Endothelial cell (in vitro differentiated cells): ENCODE measurements at places on chromosomes 12 and 14. TPM values are rescaled to one million over a fixed set of nuclear protein-coding genes. Genes with fewer than 3 reads are reported as not detected.

DNA sequence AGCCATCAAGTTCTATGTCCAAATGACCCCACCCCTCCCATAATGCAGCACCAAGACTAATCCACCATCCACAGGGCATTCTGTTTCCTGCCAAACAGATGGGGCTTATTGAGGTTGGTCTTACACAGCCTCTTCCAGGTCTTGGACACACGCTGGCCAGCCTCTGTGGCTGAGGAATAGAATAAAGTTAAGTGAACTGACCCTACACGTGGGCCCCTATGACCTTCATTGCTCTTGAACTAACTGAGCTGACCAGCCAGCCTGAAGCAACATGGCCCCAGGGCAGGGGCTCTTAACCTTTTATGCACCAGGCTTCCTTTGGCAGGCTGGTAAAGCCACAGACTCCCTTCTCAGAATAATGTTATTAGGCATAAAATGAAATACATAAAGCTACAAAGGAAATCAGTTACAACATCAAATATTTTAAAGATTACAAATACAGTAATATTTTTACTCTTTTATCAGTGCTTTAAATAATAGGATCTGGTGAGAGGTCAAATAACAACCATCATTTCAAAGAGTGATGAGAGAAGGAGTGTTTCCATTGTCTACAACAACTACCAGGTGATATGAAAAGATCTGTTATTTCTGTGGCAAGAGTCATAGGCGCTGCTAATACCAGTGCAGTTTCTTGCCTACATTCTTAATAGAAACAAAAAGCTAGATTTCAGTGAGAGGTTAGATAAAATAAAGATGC lies 192.9 kb upstream of the NUDT4 start:
- no peak overlapping the region for H3K27ac ChIP-seq
- H3K36me3 ChIP-seq, result no peaks in the 10 kb centered on the region
- H3K27me3 ChIP-seq, result peaks cover 3% of the 10 kb centered on the region
- DNase-seq, result no peak

GRCh38 chr14:92460916-92461579 lies 52.5 kb upstream of the RIN3 start:
- H3K4me3 ChIP-seq, result no peak overlapping the region
- no peaks in the 10 kb centered on the region for H3K36me3 ChIP-seq
- H3K4me1 ChIP-seq, result peaks cover 57% of the 10 kb centered on the region
- DNase-seq, result no peak

DNA sequence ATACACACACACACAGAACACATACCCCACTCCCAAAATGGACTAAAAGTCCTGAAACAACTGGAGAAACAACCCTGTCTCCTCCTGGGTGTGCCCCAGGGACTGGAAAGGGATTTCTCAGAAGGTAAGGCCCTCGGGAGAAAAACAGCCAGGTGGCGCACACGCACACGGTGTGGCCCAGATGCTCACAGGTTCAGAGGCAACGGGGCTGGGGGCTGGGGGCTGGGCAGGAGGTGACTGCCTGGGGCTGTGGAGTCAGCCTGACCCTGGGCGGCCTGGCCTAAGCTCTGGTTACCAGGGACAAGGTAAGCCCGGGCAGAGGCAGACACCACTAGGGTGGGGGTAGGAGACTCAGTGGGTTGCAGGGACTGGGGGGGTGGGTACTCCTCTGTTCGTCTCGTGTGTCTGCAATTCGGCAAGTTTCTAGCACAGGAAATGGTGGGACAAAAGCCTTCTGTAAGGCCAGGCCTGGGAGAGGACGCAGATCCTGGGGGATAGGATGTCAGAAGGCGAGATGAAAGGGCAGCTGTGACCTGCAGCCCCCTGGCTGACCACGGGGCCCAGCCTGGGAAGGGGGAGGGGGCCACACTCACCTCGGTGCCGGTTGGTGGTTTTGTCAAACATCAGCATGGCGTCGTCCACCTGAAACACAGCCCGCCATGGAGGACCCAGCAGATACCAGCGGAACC lies 10.4 kb downstream of the MSI1 start:
- peak overlapping the region; percentile 61 for H3K27ac ChIP-seq
- H3K36me3 ChIP-seq, result peaks cover 21% of the 10 kb centered on the region
- peak overlapping the region; percentile 85 for H3K4me3 ChIP-seq
- no peak for DNase-seq

DNA sequence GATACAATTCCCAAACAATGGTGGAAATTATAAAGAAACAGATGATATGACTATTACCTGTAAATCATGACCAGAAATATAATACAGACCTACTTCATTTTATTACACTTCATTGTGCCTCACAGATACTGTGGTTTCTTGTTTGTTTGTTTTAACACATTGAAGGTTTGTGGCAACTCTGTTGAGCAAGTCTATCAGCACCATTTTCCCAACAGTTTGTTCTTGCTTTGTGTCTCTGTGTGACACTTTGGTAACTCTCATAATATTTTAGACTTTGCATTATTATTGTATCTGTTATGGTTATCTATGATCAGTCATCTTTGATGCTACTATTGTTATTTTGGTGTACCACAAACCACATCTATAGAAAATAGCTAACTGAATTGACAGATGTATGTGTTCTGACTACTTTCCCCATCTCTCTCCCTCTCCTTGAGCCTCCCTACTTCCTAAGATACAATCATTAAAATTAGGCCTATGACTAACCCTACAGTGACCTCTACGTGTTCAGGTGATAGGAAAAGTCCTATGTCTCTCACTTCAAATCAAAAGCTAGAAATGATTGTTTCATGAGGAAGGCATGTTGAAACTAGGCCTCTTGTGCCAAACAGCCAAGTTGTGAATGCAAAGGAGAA lies 49.1 kb downstream of the FBXO33 start:
- no peak for DNase-seq
- H3K36me3 ChIP-seq, result no peaks in the 10 kb centered on the region
- H3K27me3 ChIP-seq, result no peaks in the 10 kb centered on the region

DNA sequence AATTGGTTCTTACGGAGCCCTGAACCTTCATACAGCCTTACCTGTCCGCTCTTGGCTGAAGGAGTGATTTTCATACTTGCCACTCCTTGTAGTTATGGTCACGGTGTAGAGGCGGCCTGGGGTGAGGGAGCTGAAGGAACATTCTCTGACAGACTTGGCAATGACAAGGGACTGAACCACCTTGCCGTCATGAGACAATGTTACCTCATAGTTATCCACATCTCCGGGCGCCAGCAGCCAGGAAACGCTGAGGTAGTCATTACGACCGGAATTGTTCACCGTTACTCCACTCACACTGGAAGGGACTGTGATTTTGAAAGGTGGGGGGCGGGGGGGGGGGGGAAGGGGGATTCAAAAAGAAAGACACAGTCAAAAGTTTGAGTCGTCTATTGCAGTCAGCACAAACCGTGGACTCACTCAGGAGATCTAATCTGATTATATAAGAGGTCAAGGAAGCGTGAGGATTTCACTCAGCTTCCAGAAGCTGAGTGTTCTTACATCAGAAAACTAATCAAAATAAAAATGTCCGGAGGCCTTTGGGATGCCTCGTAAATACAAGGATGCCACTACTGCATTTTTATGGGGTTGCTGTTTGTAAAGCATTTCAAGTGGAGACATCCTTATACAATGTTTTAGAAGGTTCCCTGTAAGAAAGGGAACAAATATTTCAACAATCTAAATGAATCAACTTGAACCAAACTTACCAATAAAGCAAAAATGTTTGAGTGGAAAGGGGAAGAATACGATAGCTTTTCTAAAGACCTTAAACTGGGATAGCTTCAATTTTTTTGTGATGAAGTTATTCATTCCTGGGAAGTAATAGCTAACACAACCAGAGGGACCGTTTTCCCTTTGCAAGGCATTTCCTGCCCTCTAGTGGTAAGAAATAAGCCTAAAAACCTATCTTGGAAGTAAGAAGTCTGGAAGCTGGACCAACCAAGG lies 60.6 kb downstream of the PTPRB start:
- no peak for DNase-seq
- H3K27ac ChIP-seq, result no peak overlapping the region
- peaks cover 6% of the 10 kb centered on the region for H3K27me3 ChIP-seq
- peaks cover 7% of the 10 kb centered on the region for H3K4me1 ChIP-seq

- peaks cover 21% of the 10 kb centered on the region for H3K4me1 ChIP-seq
- peaks cover 4% of the 10 kb centered on the region for H3K36me3 ChIP-seq
- no peak for DNase-seq
- no peak overlapping the region for H3K27ac ChIP-seq
- no peaks in the 10 kb centered on the region for H3K27me3 ChIP-seq
Measured at GRCh38 chr12:32036477-32037263, 70.0 kb upstream of the BICD1 start.

DNA sequence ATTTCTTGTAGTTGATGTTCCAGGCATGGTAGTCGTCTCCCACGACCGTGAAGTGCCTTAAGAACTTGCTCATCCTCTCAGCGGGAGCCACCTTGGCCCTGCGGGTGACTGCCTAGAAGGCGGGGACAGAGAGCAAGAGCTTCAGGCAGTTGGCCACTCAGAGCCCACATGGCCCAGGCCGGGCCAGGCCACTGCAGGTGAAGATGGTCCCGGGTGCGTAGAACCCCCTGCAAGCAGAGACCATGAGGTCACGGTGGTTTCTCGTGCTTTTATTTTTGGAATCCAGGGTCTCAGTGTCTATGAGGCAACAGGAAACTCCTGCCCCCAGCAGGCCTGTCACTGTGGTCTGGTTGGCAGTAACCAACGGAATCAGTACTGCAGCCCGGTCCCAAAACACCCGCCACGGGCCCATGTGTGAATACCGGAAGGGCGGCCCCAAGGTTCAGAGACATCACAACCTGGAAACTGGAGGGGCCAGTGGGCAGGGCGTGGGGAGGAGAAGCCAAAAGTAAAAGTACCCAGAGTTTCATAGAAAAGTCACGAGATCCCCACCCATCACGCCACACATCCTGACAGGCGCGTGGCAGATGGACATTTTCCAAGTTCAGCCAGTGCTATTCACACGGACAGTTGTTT lies 27.5 kb downstream of the HVCN1 start:
- no peak overlapping the region for H3K4me3 ChIP-seq
- H3K36me3 ChIP-seq, result peaks cover 13% of the 10 kb centered on the region
- peaks cover 7% of the 10 kb centered on the region for H3K4me1 ChIP-seq
- H3K27me3 ChIP-seq, result peaks cover 3% of the 10 kb centered on the region
- DNase-seq, result no peak

CLEC9A gene
- total RNA-seq, result not detected

TAS2R9 gene
- not detected for total RNA-seq

RPGRIP1 gene
- 1.5 TPM for total RNA-seq

C14orf39 gene
- 3.8 TPM for total RNA-seq
